ENCODE measurements at places on chromosomes 4 and X.

DNA sequence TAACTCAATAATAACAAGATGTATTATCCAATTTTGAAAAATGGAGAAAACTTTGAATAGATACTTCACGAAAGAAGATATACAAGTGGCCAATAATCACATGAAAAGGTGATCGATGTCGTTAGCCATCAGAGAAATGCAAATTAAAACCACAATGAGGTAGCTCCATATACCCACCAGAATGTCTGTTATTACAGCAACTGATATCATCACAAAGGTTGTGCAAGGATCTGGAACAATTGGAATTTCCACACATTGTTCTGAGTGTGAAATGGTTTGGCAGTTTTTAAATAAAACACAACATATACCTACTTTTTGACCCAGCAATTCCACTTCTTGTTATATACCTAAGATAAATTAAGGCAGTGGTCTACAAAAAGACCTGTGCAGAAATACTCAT lies 71.7 kb downstream of the IRS4 start:
- DNase-seq = no peak

DNA sequence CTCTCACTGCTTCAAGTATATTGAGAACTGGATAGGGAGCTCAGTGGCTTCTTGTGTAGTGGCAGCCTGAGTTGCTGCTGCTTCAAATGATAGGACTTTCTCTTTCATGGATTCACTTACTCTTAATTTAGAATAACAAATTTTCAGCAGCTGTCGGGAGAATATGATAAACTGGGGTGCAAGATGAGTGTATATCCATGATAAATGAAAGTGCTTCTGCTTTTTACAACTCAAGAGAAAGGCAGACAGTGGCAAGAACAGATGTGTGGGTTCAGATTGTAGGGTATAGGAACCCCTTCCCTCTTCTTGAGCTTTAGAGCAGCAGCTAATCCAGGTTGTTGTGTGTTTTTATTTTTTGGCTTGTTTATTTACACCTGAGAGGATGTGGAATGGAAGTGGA lies 1.0 kb downstream of the SH3BGRL start:
- no peak for DNase-seq

GRCh38 chr4:103853627-103854026 lies 133.8 kb upstream of the TACR3 start:
- DNase-seq = no peak

DNA sequence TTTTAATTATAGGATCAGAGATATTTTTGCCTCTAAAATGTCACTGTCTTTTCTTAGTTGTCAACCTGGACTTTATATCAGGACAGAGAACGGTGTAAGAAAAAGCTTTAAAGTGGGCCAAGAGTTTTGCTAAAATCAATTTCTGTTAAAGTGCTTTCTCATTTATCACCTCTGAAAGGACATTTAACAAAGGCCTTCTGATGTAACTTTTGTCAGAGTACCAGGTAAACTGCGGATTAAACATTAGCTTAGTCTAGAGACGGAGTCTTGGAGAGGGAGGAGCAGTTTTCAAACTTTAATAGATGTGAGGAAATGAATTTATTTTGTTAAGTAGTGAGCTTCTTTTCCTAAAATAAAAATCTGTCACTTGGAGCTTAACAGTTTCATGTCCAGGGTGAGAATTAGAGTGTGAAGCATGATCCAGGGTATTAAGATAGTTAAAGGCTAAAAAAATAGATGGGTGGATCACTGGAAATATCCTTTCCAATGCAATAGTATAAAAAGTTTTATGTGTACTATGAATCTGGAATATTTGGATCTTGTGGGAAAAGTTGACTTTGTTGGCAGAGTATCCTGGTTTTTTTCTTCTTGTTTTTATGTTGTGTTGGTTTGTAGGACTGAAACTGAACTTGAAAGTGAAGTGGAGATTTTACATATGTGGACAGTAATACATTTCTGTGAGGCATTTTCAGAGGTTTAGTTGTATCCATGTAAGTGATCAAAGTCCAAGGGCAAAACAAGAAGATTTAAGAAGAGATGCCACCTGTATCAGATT lies 33.6 kb upstream of the BMPR1B start:
- DNase-seq = no peak

- no peak for DNase-seq
These were observed 18.7 kb downstream of the UBA6 start for GRCh38 chr4:67682266-67682665.

GRCh38 chr4:55116450-55116849 lies 8.9 kb downstream of the KDR start:
- DNase-seq = peak; percentile 23
